ENCODE measurements at places on chromosomes 7 and 10. TPM values are rescaled to one million over a fixed set of nuclear protein-coding genes. Genes with fewer than 3 reads are reported as not detected.
A peak's percentile ranks its signal among the peaks of the same experiment; 100 is the strongest.

- no peak overlapping the region for H3K4me3 ChIP-seq
- peaks cover 32% of the 10 kb centered on the region for H3K4me1 ChIP-seq
These were observed 38.7 kb downstream of the CDK6 start for GRCh38 chr7:92797693-92798092.

- no peak overlapping the region for H3K27ac ChIP-seq
- no peak for DNase-seq
- H3K4me3 ChIP-seq, result no peak overlapping the region
- no peaks in the 10 kb centered on the region for H3K4me1 ChIP-seq
- no peaks in the 10 kb centered on the region for H3K27me3 ChIP-seq
- H3K36me3 ChIP-seq, result no peaks in the 10 kb centered on the region
These were observed 82.5 kb upstream of the LRGUK start for GRCh38 chr7:134044682-134045081.

DNA sequence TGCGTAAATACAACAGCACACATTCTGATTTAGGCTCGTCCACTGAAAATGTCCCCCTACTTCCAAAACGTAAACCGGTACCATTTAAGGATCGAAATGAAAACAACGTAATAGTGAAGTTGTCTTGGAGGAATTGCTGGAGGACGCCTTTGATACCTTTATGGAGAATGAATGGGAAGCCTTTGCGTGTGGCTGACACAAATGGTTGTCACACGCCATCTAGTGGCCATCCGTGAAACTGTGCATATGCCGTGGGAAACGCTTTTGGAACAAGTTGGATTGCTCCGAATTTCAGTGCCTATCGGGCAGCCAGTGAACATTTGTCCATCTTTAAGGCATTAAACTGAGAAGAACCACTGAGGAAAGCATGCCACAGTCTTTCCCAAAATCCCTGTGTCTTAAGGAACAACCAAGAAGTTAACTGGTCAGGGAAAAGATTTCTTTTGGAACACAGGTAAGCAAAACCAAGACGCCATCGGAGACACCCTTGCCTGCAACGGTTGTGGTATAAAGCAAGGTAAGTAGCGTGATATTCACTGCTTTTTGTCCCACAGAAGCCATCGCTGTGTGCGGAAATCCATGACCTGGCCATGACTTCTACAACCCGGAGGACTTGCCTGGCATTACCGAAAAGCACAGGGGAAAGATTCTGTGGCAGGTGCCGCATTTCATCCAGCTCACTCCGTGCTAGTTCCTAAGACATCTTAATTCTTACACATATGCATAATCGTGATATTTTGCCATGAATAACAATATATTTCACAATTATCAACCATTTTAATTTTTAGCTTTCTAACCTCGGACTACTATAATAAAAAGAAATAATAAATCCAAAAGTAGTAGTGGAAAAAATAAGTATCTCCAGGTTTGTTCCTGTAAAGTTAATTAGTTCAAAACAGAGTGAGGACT lies 100.6 kb downstream of the FAM204A start:
- H3K4me1 ChIP-seq, result no peaks in the 10 kb centered on the region
- peaks cover 63% of the 10 kb centered on the region for H3K27me3 ChIP-seq
- H3K4me3 ChIP-seq, result no peak overlapping the region

DNA sequence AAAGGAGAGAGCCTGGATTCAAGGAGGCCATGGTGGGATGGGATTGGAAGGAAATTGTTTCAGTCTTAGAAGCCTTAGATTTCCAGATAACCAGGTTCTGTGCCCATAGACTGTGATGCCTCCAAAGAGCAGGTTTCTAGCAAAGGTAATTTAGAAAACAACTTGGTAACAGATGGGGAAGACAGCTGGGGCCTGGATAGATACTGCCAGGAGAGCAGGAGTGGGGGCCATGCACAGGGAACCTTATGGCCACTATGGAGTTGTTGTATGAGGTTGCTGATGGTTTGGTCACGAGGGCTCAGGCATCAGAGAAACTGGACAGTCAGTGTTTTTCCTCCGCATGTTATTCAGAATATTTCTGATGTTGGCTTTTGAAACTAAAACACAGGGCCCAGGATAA lies 901.9 kb downstream of the LRMDA start:
- no peak for DNase-seq
- no peak overlapping the region for H3K4me3 ChIP-seq
- H3K4me1 ChIP-seq, result peaks cover 7% of the 10 kb centered on the region
- H3K36me3 ChIP-seq, result no peaks in the 10 kb centered on the region
- no peak overlapping the region for H3K27ac ChIP-seq

DNA sequence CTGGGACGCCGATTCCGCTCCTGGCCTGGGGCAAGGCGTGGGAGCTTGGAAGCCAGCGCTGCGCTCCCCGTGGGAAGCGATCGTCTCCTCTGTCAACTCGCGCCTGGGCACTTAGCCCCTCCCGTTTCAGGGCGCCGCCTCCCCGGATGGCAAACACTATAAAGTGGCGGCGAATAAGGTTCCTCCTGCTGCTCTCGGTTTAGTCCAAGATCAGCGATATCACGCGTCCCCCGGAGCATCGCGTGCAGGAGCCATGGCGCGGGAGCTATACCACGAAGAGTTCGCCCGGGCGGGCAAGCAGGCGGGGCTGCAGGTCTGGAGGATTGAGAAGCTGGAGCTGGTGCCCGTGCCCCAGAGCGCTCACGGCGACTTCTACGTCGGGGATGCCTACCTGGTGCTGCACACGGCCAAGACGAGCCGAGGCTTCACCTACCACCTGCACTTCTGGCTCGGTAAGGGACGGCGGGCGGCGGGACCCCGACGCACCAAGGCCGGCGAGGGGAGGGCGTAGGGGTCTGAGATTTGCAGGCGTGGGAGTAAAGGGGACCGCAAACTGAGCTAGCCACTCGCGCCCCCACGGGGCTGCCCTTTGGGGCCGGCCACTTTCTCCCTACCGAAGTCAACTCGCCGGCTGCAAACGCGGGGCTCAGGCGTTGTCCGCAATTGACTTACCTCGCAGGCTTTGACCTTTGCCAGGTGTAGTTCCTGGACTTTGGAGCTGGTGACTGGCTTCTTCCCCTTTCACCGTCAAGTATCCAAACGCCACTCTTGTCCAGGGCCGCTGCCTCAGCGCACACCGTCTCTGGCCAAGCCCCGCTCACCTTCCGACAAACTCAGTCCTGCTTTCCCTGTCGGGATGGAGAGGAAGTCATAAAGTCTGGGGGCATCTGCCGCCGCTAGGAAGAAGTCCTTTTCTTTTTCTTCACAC lies at the start of gene SCIN:
Gene SCIN, plus strand, starts transcription at position 187 of the 928 bp plus-strand sequence. Its CDS starts 67 bp downstream, at position 254.
- H3K27ac ChIP-seq, result peak within 1 kb of the TSS; percentile 38

DNA sequence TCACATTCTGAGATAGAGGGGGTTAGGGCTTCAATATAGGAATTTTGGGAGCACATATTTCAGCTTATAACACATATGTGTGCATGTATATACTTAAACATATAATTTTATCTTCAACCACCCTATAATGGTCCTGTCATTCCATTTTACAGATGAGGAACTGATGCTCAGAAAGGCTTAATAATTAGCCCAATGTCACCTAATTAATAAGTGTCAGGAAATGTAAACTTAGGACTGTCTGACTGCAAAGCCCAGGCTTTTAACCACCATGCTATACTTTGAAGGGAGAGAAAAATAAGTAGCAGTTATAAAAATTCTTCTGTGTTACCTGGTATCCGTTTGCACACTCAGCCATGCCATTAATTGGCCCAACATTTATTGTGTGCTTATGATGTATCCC lies 172.6 kb downstream of the SKIDA1 start:
- no peak overlapping the region for H3K4me3 ChIP-seq
- H3K36me3 ChIP-seq, result no peaks in the 10 kb centered on the region
- DNase-seq, result no peak
- no peak overlapping the region for H3K27ac ChIP-seq
- no peaks in the 10 kb centered on the region for H3K4me1 ChIP-seq

Gene CYP2W1
- not detected for total RNA-seq

DNA sequence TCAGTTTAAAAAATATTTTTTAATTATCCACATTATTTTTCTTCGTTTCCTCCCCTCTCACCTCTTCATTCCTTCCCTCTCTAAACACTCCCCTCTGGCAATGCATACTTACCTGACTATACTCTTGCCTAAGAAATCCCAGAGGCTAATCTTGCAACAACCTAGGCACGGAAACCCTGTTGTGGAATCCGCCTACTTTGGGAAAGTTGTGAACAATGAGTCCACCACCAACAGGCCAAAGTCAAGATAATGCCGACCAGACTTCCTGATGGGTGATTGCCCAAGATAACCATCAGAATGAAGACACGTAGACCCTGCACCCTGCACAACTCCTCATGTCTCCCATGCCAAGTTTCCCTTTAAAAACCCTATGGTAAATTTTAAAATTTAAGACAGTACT lies 521.5 kb downstream of the KIF20B start:
- DNase-seq, result no peak
- no peaks in the 10 kb centered on the region for H3K27me3 ChIP-seq
- H3K4me3 ChIP-seq, result no peak overlapping the region
- no peaks in the 10 kb centered on the region for H3K36me3 ChIP-seq

DNA sequence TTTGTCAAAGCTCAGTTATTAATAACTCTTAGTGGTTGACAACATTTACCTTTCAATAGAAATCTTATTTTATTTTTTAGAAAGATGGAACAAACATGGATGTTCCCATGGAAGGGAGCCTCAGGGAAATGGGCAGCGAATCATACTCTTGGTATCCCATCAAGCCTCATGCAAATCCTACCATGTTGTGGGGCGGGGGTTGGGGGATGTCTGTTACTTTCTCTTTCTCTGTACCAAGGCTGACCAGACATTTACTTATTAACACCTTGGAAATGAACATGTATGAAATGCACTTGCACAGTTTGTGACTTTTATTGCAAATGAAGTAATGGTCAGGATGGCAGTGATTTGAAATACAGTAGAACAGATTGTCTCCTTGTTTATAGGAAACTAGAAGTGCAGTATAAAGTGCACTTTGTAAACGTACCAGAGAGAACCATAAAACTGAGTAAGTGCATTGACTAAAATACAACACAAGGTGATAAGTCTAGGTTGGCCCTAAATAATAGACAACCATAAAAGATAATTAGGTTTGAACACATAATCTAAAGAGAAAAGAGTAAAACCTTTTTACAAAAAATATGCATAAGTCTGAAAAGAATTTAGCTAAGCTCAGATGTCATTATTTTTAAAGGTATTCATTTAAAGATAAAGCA lies 32.4 kb downstream of the SEMA3D start:
- H3K27me3 ChIP-seq, result no peaks in the 10 kb centered on the region
- H3K4me3 ChIP-seq, result no peak overlapping the region
- no peak overlapping the region for H3K27ac ChIP-seq

DNA sequence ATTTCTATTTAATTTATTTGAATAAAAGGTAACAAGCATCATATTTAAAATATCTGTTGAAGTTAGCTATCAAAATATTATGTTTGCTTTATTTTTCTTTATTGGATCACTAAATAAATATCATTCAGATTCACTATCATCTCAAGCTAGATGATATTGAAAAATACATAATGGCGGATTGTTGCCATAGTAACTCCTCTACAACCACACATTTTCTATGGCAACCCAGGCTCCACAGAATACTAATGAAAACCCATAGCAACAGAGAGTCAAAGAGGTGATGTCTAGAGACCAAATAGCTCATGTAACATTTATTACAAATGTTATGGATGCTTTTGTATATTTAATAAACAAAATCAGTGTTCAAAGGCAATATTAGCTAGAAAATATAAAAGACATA lies 148.9 kb upstream of the CDK1 start:
- no peak for DNase-seq
- H3K4me1 ChIP-seq, result no peaks in the 10 kb centered on the region
- no peaks in the 10 kb centered on the region for H3K36me3 ChIP-seq
- no peaks in the 10 kb centered on the region for H3K27me3 ChIP-seq

Gene CYP3A7
- total RNA-seq, result 1.6 TPM

Gene FFAR4
- total RNA-seq, result 4.9 TPM

Gene AZGP1
- 87.7 TPM for total RNA-seq
